ENCODE measurements at places on chromosomes 3 and 15. TPM values are rescaled to one million over a fixed set of nuclear protein-coding genes. Genes with fewer than 3 reads are reported as not detected.

DNA sequence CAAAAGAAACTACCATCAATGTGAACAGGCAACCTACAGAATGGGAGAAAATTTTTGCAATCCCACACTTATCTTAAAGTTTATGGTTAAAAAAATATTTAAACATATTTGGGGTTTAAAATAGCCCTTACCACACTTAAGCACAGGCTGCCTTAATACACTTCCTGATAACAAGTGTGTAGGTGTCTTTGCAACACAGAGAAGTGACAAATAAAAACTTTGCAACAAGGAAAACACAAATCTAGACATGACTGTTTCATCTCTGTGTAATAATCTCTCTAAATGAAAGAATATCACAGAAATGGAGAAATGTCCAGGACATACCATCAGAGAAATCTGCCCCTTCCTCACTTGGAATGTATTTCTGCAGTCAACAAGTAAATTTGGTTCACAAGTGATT, 464.1 kb upstream of the ARHGEF26 start:
- DNase-seq, result no peak

GRCh38 chr3:32229565-32229964, 8.9 kb upstream of the CMTM8 start:
- DNase-seq, result no peak

DNA sequence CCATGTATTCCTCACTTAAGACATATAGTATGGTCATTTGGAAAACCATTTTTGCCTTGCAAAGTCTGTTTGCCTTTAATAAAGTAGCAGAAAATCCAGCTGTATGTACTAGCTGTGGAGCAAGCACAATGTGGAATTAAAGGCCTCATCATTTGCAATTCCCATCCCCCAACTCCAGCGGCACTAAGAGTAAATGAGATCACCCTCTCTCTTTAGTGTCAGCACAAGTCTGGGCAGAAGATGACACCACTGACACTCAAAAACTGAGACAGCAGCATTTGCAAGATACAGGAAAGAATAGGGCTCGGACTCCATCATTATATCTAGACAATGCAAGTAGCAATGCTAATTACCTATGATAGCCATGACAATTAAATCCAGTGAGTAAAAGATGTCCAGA, 24.7 kb upstream of the DYNC1LI1 start:
- no peak for DNase-seq

DNA sequence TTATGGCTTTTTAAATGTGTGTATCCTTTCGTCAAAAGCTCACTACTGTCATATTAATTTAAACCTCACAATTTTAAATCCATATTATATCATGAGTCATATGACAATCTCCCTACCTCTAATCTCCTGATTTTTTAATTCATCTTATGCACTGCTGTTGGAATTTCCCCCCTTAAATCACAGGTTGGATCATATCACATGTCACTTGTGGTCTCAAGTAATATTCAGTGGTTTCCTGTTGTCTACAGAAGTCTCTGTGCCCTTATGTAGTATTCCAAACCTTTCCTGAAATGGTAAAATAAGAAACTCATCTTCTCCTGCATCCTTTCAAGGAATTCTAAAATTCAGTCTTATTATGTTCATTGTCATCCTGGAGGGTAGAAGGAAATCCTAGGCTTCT, 116.0 kb upstream of the CBLB start:
- no peak for DNase-seq

GRCh38 chr3:179391906-179392305, 44.4 kb downstream of the MFN1 start:
- DNase-seq, result no peak

- peak; percentile 62 for DNase-seq
Observed at GRCh38 chr15:51223771-51224229, 114.6 kb downstream of the CYP19A1 start.

DNA sequence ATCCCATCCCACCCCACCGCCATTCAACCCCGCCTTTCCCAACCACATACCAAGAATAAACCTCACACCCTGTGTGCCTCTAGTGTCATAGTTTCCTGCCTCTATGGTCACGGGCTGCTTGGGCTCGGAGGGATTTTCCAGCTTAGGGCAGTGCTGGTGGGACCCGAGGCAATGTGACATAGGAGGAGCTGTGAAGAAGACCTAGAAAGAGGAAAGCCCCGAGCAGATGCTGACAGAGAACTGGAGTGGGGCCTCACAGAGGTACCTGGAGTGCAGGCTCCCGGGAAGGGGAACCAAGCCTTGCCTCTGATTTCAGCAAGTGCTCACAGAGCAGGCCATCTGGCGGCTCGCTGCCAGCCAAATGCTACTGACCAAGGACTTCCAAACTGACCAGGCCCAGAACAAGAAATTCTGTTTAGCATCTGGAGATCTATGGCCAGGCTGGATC, 27.5 kb downstream of the BHLHE40 start:
- DNase-seq, result no peak

GRCh38 chr3:134476306-134476705, 9.5 kb downstream of the ANAPC13 start:
- DNase-seq, result no peak

GRCh38 chr3:15330031-15330596, 2.3 kb downstream of the SH3BP5 start:
- DNase-seq, result no peak

- peak; percentile 65 for DNase-seq
Observed at GRCh38 chr15:84715441-84716035, 401 bp downstream of the SEC11A start.

- DNase-seq, result no peak
Observed at GRCh38 chr15:49331951-49332350, 91.1 kb upstream of the FGF7 start.

GRCh38 chr3:72193771-72194430, 409.0 kb upstream of the PROK2 start:
- DNase-seq, result no peak

GRCh38 chr3:55796533-55796932, 309.4 kb upstream of the WNT5A start:
- no peak for DNase-seq

- DNase-seq, result no peak
Observed at GRCh38 chr3:119976214-119976613, 118.0 kb downstream of the GSK3B start.

GRCh38 chr15:59249816-59250215, 43.2 kb downstream of the LDHAL6B start:
- peak; percentile 44 for DNase-seq

DNA sequence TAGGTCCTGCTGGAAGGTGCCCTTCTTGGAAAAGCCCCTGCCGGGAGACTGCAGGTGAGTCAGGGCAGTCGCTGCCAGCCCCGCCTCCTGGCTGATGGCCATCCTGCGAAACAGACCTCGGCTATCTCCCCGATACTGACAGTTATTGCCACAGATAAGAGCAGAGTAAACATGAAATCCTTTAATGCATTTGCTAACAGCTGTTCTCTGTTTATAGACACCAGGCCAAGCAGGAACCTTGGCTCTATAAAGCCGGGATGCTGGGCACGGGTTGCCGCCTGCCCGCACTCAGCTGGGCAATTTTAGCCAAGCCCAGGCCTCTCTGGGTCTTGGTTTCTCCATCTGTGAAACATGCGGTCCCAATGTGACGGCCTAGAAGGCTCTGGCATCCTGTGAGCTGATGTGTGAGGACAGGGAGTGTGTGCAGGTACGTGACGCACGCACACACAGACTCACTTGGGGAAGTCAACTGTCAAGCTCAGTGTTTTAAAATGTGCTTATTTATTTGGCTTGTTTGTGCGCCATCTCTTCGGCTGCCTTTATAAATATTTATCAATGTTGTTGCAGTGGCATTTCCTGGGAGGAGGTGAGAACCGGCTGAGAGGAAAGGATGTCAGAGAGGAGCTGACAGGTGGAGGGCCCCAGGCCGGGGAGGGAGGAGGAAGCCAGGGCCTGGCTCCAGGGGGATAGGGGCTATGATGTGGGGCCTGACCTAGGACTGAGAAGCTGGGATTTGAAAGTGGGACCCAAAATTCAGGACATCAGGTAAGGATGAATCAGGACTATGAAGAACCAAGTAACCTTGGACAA, 50.8 kb upstream of the PRR23E start:
- DNase-seq, result peak; percentile 43

DNA sequence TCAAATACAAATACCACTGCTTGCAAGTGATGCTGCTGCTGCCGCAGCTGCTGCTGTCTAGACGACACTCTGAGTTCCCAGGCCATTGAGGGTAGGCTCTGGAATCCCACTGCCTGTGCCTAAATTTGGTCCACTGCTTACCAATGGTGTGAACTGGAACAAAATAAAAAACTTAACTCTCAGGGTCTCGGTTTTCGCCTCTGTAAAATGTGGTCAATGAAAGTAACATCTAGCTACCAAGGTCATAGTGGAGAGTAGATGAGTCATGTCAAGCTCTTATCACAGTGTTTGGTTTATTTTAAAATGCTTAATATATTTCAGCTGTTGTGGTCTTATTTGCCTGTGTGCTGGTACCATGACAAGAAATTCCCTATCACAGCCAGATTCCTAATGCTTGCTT, 299.3 kb downstream of the CLSTN2 start:
- DNase-seq, result no peak

DNA sequence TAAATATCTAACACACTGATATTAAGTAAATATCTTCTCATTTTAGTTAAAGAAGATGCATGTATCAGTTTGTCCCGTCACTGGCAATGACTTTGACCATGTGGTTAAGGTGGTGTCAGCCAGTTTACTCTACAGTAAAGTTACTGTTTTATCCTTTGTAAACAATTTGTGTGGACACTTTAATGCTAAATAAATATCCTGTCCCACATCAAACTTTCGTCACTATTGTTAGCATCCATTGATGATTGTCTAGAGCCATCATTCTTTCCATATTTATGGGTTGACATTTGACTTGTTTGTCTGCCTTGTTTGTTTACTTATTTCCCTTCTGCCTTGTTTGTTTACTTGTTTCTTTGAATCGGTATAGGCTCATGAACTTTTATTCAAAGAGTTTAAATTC, 11.0 kb upstream of the GPD1L start:
- no peak for DNase-seq

DNA sequence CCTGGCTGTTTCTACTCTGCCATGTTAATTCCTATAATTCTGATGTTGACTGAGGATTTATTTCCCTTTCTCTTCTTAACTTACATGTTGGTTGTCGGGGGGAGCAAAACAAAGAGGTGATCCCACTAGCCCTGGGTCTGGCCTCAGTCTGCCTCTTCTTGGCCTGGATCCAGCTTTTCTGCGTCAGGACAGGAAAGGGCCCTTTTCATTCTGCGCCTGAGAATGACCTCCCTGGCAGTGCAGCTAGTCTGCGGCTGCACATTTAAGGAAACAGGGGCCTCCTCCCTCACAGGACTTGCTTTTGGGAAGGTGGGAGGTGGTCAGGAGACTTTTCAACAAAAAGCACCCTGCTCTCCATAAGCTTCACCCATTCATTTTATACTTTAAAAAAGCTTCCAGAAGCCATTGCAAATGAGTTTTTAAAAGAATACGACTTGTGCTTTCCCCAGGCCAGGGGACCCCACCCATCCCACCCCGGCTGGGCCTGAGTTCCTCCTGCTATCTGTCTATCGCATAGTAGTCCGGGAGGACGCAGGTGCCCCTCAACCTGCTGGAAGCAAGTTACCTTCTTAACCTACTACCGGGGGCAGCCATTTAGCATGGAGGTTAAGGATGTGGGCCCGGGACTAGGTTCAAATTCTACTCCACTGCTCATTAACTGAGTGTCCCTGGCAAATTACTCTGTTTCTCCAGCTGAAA, 21.3 kb upstream of the EHD4 start:
- DNase-seq, result no peak

- peak; percentile 69 for DNase-seq
Observed at GRCh38 chr15:100596792-100597191, 5.2 kb downstream of the LINS1 start.

GRCh38 chr15:88312941-88313579, 56.5 kb upstream of the NTRK3 start:
- no peak for DNase-seq

DNA sequence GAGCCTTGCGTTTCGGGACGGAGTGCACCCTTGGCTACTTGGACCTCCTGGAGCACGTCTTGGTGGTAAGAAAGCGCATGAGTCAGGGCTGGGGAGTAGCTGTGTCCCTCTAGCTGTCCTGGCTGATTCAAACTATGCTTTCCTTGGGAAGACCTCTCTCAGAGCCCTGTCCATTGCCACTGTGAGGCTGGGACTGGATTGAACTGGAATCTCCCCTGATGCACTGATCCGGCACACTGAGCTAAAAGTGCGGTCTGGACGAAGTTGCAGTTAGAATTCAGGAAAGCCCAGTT, 232.6 kb upstream of the TPM1 start:
- no peak for DNase-seq

- no peak for DNase-seq
Observed at GRCh38 chr3:23656199-23656598, 149.6 kb upstream of the UBE2E1 start.

DNA sequence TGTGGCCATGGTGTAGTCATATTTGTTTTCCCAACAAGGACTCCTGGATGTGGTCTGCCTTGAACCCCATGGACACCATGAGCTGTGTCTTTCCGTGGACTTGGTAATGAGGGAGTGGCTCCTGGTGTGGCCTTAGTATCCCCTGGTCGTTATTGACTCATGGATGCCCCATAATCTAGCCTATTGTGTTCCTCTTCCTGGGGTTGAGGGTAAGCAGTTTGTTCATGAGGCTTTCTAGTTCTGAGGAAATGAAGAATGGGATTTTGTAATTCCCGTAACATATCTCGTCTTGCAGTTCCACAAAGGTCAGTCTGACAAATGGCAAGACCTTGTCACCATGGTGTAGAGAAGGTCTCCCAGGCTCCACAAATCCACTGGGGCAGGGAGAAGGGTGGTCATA, 22.6 kb downstream of the RAB7A start:
- DNase-seq, result no peak

ADAMTS7 gene
- 0.69 TPM for total RNA-seq

RHCG gene
- not detected for total RNA-seq

HTD2 gene
- 1.3 TPM for total RNA-seq

SENP8 gene
- total RNA-seq, result 0.66 TPM

ZNF860 gene
- total RNA-seq, result 3.9 TPM

NR1I2 gene
- 0.08 TPM for total RNA-seq

SLCO3A1 gene
- total RNA-seq, result 2.2 TPM

IGF2BP2 gene
- total RNA-seq, result 29.8 TPM

SIDT1 gene
- 4.8 TPM for total RNA-seq

CAND2 gene
- not detected for total RNA-seq

CD96 gene
- not detected for total RNA-seq

TJP1 gene
- total RNA-seq, result 58.8 TPM

ATP1B3 gene
- total RNA-seq, result 35.7 TPM

HRG gene
- total RNA-seq, result not detected

Data from HT-29 (cell line).